Ovary (tissue), 10 donors: ENCODE measurements at places on chromosomes 6 and 20.

DNA sequence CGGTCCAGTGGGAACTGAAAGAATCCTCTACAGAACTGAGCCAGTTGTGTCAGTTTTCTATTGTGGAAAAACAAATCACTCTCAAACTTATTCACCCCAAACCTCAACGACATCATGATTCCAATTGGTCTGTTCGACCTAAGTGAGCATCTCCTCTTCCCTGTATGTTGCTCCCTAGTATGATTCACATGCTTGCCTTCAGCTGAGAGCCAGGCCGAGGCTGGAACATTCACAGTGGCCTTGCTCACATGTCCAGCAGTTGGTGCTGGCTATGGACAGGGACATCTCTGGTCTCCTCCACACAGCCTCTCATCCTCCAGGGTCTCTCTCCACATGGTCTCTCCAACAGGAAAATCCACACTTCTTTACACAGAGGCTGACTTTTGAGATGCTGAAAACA is 28.3 kb upstream of the TMEM181 start:
- DNase-seq = no peak

- no peak for DNase-seq
Observed at GRCh38 chr6:170462366-170463020, 90.6 kb downstream of the PSMB1 start.

DNA sequence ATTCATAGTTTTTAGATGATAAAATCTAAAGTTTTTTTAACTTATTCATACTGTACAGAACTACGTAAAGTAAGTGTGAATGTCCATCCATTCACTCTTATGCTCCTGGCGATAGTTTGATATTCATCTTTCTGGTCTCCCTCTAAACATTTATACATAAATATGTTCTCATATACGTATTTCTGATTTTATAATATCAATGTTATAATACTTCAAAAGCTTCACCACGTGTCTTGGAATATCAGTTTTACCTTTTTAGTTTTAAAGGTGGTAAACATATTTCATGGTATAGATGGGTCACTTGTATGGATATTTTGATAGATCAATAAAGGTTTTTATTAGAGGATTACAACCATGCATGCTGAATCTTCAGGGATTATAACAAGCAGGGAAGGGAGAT is 10.3 kb upstream of the RHAG start:
- no peak for DNase-seq

DNA sequence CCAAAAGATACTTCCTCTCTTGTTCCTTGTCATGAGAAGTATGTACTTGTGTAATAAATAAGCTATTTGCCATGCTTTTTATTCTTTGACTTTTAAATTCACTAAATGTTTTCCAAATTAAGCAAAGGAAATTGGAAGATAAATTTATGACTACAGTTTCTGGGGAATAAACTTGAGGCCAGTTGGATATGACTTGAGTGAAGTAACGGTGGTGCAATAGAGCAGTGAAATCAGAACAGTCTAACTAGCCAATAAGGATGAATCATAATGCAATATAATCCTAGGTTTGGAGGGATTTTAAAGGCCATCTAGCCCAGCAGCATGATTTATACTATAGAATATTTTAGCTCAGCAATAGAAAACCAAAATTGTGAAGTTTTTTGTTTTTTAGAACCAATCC is 183.8 kb upstream of the TCF21 start:
- DNase-seq = no peak

DNA sequence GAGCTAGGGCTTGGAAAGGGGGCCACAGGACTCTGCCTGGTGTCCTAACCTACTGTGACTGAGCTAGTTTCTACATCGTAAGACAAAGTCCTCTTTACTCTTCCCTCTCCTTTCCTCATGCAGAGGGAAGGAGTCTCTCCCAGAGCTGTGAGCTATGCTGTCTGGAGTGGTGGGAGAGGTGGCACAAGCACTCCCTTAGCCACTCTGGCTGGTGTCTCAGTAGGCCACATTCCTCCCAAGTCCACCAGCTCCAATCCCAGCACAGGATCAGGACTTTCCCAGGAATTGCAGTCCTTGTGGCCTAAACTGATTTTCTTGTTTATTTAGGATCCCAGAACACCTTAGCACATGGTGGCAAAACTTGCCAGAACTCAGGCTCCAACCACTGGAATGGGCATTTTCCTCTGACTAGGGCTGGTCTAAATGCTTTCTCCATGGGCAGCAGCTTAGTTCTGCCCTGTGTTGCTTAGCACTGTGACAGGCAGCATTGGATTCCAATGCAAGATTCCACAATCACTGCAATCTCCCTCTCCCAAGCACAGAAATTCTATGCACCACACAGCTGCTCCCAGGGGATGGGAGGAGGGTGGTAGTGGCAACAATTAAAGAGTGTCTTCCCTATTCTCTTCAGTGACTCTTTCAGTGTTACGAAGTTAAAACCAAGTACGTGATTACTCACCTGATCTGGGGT is 733.3 kb downstream of the HACE1 start:
- no peak for DNase-seq

DNA sequence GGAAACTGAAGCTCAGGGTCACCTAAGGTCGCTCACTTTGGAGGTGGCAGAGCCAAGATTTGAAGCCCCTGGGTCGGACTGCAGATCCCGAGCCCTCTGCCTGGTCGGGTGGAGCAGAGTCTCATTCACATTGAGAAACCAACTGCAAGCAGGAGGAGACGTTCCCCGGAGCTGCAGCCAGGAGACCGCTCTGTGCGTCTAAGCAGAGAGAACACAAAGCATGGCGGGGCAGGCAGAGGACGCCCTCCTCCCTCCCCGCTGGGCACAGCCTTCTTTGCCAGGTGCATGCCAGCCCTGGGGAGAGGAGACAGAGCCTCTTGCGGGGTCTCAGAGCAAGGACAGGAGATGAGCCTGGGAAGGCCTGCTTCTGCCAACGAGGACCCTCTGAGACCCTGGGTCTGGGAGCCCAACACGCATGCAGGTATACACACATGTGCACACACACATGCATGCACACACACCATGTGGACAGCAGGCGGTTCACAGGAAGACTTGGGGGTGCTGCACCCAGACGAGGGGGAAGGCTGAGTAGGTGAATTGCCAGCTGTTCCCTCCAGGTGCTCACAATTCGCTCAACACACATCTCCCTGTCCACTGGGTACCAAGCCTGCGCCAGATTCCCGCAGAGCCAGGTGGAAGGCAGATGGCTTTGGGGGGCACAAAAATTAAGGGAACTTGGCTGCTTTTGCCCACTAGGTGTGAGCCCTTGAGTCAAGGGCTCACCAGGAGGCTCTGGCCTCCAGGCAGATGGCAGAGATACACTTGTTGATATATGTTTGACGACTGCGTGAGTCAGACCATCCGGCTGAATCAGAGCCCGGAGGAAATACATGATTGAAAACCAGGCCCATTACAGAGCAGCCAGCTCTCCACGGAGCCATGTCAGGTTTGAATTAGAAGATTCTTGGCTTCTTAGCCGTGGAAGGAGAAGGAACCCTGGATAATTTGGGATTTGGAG is 5.5 kb upstream of the NTSR1 start:
- DNase-seq = no peak

GRCh38 chr20:25669826-25670422 is 26.7 kb downstream of the ZNF337 start:
- DNase-seq = no peak

- DNase-seq = no peak
Observed at GRCh38 chr6:17714879-17715851, 8.4 kb upstream of the NUP153 start.

DNA sequence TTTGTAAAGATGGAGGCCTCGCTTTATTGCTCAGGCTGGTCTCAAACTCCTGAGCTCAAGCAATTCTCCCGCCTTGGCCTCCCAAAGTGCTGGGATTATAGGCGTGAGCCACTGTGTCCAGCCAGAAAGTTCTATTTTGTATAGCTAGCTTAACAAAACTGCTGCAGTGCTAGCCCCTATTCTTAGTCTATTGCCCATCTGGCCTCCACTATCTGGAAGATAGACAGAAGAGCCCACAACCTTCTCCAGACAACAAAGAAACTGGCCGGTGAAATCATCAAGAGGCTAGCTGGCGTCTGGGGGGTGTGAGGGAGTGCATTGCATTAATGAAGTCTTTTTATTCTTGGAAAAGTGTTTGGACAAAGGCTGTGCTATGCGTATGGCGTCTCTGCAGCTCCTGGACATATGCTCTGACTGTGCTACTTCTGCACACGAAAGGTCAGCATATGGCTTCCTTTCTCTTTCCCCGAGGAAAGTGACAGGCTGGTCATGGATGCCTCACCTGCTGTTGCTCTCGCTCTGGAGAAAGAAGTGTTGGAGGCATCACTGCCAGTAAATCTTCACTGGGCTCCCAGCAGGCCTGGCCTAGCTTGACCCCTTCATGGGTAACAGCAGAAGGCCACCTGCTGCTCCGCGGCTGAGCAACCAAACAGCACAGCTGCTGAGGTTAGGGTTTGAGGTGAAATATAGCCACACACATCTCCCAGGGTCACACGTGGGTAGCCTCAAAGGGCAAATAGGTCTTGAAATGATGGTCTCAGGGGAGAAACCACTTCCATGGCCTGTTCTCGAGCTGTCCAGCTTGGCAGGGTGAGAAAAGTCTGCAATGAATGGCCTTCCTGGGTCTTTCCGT is 95.1 kb upstream of the IYD start:
- no peak for DNase-seq

DNA sequence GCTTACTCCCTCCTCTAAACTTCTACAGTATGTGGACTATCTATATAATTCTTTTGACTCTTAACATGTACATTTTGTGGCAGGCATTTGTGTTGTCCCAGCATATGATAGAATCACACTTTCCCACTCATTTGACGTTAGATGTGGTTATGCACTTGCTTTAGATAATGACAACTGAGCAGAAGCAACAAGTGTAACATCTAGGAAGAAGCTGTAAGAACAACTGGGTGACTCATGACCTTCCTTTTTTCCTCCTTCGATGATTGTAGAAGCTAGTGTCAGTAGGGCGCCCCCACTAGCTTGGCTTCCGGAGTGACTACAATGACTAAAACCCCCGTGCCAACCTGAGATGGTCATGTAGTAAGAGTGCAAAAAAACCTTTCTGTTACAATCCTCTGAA is 74.6 kb upstream of the CEP85L start:
- no peak for DNase-seq

DNA sequence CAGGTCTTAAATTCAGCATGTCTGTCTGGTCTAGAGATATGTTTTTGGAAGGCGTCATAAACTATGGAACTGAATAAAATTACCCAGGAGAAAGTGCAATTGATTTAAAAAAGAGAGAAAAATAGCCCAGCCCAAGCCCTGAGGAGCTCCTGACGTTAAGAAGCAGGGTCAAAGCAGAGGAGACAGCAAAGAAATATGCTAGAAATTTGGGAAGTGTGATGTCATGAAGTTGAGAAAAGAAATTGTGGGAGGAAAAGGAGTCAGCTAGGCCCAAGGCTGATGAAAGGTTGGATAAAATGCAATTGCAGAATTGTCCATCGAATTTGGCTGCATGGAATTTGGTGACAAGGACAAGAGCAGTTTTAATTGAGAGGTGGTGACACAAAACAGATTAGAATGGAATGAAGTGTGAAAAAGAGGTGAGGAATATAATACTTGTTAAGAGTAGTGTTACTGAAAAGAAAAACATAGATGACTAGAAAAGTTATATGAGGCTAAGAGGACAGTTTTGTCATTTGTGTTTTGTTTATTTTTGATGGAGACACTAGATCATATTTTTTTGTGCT is 381.6 kb downstream of the LAMA2 start:
- DNase-seq = no peak

- no peak for DNase-seq
Observed at GRCh38 chr6:139627091-139627490, 252.6 kb upstream of the CITED2 start.

DNA sequence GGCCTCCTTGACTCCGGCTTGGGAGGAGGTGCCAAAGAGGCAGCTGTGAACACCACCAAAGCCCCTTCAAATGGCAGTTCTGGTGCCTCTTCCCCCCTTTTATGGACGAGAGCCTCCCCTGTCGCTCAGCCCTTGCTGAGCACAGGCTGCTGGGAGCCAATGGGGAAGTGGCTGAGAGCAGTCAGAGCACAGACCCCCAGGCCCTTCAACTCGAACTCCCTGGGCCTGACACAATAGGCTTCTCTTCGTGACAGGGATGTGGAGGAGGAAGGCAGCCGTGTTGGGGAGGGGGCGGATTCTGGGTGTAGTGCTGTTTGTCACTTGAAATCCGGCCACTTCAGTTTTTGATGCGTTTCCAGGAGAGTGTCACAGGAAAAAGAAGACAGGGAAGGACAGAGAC is at the start of gene PDYN:
Gene PDYN (minus strand): TSS at position 73 of the 400 bp plus-strand sequence. CDS start 10,974 bp downstream, outside the sequence.
- DNase-seq = no peak

- DNase-seq = no peak
Observed at GRCh38 chr6:44645276-44645675, 257.8 kb downstream of the CDC5L start.

GRCh38 chr6:227812-228338 is 64.4 kb upstream of the DUSP22 start:
- DNase-seq = no peak

DNA sequence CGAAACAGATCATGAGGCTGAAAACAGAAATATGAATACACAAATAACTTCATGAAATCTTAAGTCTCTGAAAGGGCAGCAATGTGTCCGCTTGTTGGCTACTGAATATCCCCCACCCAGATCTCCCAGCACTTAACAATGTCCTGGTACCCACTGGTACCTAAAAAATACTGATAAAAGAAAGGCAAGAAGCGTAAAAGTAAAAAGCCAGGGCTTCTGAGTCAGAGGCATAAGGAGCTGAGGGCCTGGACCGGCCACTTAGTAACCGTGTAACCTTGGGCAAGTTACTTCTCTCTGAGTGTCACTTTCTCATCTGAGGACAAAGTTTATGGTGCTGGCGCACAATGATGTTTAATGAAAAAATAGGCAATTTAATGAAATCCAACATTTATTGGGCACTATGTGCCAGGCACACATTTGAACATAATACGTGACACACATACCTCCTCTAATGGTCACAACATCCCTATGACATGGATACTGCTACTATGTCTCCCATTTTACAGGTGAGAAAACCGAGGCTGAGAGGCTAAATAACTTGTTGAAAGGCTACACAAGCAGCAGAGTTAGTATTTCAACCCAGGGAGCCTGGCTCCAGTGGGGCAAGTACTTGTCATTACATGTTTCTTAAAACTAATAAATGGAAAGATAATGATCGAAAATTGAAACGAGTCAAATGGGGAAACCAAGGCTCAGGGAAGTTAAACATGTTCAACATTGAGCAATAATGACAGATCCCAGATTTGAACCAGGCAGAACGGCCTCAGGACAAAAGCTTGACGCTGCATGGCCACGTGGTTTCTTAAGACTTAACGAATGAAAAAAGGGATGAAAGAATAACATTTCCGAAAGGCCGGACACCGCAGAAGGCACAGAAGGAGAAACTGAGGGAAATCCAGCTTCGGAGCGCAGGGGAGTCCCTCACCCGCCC is 828 bp downstream of the TP53RK start:
- DNase-seq = no peak

- no peak for DNase-seq
Observed at GRCh38 chr6:33112148-33112547, 36.4 kb downstream of the HLA-DPB1 start.

DNA sequence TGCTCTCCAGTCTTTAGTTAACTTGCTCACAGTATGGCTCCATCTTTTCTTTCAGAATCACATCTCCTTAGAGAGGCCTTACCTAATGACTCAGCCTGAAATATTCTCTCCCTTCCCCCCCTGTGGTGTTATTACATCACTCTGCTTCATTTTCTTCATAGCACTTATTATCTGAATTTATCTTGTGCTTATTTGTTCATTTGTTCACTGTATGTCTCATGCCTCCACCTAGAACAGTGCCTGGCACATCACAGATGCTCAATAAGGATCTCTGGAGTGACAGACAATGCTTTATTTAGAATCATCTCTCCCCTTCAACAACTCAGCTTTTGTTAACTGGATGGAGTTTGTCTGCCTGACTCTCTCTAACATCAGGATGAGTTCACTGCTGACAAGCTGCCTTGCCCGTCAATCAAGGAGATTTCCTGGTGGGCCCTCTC is 96.6 kb upstream of the MAN1A1 start:
- DNase-seq = no peak

- DNase-seq = no peak
Observed at GRCh38 chr20:8654486-8654885, 414.4 kb upstream of the PLCB4 start.
